ENCODE measurements at places on chromosomes 1 and 21. TPM values are rescaled to one million over a fixed set of nuclear protein-coding genes. Genes with fewer than 3 reads are reported as not detected.

GJC2 gene
- polyA plus RNA-seq = 0.14 TPM

KRTAP10-8 gene
- polyA plus RNA-seq = not detected

ZFP69 gene
- polyA plus RNA-seq = 3.8 TPM

S100B gene
- not detected for polyA plus RNA-seq

Data from GM23248 (cell line).